ENCODE measurements at places on chromosomes 3 and 15. TPM values are rescaled to one million over a fixed set of nuclear protein-coding genes. Genes with fewer than 3 reads are reported as not detected.

GRCh38 chr15:35243758-35244157 is 158.7 kb upstream of the NANOGP8 start:
- no peak for DNase-seq

DNA sequence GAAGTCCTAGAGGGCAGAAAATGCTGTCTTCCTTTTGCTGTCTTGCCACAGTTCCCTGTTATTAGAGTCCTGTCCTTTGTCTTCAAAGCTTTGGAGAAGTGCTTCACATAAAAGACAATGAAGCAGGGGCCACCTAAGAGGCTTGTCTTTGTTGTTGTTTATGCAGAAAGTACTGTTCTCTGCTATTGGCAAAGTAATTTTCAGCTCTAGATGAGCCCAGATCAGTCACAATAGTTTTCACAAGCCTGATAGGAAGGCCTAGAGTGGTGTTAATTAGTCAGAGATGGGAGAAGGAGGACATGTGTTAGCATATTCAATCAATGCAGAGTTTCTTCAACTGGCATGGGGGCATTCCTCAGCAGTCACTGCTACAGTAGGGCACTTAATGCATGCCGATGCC is 300.0 kb downstream of the PTPRG start:
- DNase-seq = no peak

Gene PLA2G4D
- not detected for total RNA-seq

Gene CISH
- total RNA-seq = 12.3 TPM

DNA sequence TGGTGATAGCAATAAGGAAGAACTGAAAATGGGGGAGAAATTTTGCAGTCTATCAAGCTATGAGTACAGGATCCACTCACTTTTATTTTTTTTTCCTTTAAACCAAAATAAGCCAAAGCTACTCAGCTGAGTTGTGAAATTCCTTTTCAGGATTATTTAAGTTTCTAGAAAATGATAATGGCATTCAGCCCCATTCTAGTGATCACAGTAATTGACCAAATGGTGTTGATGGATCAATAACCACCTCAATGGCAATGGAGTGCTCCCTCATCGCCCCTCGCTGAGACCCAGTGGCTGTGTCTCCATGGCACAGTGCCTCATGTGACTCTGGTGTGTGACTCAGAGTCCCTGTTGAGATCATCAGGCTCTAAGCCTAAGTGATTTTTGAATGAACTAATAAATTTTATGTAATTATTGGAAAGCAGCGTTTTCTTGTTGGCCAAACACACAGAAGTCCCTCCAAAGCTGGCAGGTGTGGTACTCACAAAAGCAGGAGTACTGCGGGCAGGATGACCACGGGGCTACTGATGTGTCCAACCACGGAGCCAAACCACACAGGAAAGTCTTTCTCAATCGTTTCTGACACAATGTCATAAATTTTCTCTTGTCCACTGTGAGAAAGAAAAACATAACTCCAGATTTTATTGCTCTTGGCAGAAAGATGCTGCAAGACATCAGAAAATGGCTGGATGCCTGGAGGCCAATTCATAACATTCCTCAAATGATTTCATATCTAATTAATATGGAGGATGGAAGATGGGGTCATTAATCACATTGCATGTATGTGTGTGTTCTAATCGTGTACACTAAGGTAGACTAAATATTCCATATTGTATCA is 14.4 kb upstream of the STARD5 start:
- DNase-seq = peak; percentile 78

All from uterus (tissue), 4 donors.